Spinal cord (tissue), 10 donors: ENCODE measurements at places on chromosomes 4 and X. TPM values are rescaled to one million over a fixed set of nuclear protein-coding genes. Genes with fewer than 3 reads are reported as not detected.

GRCh38 chr4:84110040-84110439, 389.1 kb downstream of the NKX6-1 start:
- no peaks in the 10 kb centered on the region for H3K4me1 ChIP-seq
- H3K36me3 ChIP-seq, result no peaks in the 10 kb centered on the region
- no peak overlapping the region for H3K4me3 ChIP-seq
- no peak overlapping the region for H3K27ac ChIP-seq
- no peaks in the 10 kb centered on the region for H3K27me3 ChIP-seq

SMIM43 gene
- 0.11 TPM for total RNA-seq

SSX5 gene
- not detected for total RNA-seq

- H3K27ac ChIP-seq, result no peak overlapping the region
- no peaks in the 10 kb centered on the region for H3K27me3 ChIP-seq
- DNase-seq, result no peak
- no peaks in the 10 kb centered on the region for H3K36me3 ChIP-seq
Observed at GRCh38 chrX:49212209-49212608, 12.2 kb upstream of the SYP start.

DNA sequence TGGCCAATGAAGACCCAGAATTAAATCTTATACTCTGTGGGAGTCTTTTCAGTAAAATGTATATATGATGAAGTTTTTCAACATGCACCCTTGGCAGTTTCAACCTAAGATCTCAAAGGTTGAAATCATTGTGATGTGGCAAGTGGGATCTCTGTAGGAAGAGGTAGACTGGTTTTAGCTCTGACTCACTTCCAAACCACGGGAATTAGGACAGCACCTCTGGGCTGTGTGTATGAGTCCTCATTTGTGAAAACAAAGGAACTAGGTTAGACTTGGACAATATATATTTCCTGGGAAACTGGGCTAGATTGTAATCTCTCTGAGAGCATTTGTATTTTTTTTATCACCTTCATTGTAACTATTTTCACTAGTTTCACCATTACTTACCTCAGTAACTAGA, 333.0 kb downstream of the ADGRL3 start:
- H3K27ac ChIP-seq, result no peak overlapping the region
- no peaks in the 10 kb centered on the region for H3K27me3 ChIP-seq
- H3K4me3 ChIP-seq, result no peak overlapping the region

GRCh38 chr4:655464-656151, 18.5 kb downstream of the ATP5ME start:
- H3K4me3 ChIP-seq, result no peak overlapping the region
- DNase-seq, result no peak
- H3K4me1 ChIP-seq, result peaks cover 28% of the 10 kb centered on the region
- peaks cover 13% of the 10 kb centered on the region for H3K27me3 ChIP-seq

GRCh38 chr4:13246107-13246506, 238.0 kb downstream of the RAB28 start:
- no peaks in the 10 kb centered on the region for H3K27me3 ChIP-seq
- no peaks in the 10 kb centered on the region for H3K36me3 ChIP-seq

DNA sequence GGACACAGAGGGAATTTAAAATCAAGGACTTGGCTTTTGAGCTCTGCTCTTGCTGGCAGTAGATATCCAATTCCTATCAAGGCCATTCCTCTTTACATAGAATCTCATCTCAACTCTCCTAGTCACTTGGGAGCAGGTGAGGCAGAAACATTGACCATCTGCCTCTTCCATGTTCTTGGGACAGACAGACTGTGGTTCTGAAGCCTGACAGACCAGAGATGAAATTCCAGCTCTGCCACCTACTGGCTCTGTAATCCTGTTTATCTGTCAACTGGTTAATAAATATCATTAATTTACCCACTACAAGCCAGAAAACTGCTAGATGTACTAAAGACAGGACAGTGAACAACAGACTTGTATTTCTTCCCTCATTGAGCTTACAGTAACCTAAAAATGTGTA, 300.8 kb downstream of the ADGRL3 start:
- no peaks in the 10 kb centered on the region for H3K27me3 ChIP-seq
- no peak for DNase-seq
- H3K4me3 ChIP-seq, result no peak overlapping the region
- no peaks in the 10 kb centered on the region for H3K4me1 ChIP-seq
- no peaks in the 10 kb centered on the region for H3K36me3 ChIP-seq

NLGN3 gene
- total RNA-seq, result 34.4 TPM

- no peak for DNase-seq
- no peaks in the 10 kb centered on the region for H3K27me3 ChIP-seq
- H3K27ac ChIP-seq, result no peak overlapping the region
- H3K4me1 ChIP-seq, result no peaks in the 10 kb centered on the region
Observed at GRCh38 chr4:148716431-148717052, 274.3 kb upstream of the NR3C2 start.

TXK gene
- 0.72 TPM for total RNA-seq

DNA sequence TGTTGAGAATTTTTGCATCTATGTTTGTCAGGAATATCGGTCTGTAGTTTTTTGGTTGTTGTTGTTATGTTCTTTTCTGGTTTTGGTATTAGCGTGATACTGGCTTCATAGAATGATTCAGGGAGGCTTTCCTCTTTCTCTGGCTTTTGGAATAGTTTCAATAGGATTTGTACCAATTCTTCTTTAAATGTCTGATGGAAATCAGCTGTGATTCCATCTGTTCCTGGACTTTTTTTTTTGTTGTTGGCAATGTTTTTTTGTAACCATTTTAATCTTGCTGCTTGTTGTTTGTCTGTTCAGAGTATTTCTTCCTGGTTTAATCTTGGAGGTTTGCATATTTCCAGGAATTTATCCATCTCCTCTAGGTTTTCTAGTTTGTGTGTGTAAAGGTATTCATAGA, 81.5 kb upstream of the GK2 start:
- DNase-seq, result no peak
- no peaks in the 10 kb centered on the region for H3K27me3 ChIP-seq
- no peak overlapping the region for H3K27ac ChIP-seq
- no peaks in the 10 kb centered on the region for H3K4me1 ChIP-seq
- H3K36me3 ChIP-seq, result no peaks in the 10 kb centered on the region
- no peak overlapping the region for H3K4me3 ChIP-seq

DNA sequence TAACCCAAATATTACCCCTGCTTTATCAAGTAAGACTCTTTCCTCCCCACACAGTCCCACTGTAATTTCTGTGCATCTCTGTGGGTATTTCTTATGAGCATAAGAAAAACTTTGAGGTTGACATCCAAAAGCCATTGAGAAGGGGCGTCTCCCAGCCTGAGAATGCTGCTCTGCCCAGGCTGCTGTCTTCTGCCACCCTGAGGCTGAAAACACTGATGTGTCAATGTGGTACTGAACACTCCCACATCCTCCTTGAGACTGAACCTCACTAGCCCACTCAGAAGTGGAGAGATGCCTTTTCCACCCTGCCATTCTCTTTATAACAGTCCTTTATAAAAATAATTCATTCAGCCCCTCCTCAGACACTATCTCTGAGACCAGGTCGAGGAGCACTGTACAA, 120.8 kb downstream of the SMIM20 start:
- no peak overlapping the region for H3K4me3 ChIP-seq
- H3K4me1 ChIP-seq, result peaks cover 1% of the 10 kb centered on the region
- H3K36me3 ChIP-seq, result no peaks in the 10 kb centered on the region

MID2 gene
- 25.0 TPM for total RNA-seq

DNA sequence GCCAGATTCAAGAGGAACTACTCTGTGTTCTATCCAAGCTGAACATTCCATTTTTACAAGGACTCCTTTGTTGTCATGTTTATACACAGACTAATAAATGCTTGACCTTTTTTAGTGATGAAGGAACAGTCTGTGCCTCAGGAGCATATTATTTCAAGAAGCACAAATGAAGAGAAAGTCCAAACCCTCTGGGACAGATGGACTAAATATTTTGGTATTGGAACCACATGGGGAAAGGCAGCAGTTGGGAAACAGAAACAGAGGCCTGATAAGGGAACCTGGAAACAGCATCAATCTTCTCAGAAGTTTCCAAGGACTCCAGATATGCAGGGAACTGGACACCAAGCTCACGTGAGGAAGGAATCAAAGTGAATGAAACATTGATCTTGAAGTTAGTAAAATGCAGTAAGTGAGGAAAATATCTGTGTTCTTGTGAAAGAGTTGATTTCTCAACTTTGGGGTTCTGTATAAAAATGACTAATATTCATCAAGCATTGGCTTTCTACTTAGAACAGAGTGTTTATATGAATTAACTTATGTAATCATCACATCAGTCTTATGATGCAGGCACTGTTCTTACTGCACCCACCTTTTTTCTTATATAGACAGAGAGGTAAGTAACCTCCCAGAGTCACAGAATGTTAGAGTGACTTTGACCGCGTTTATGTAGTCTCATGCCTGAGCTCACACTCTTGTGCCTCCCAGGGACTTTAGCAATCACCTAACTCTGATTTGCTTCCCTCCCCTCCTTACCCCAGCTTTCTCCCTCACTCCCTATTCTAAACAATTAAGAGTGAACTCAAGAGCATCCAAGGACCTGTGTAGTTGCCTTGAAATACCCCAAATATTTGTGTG, 148.9 kb upstream of the JADE1 start:
- no peak overlapping the region for H3K4me3 ChIP-seq
- no peak for DNase-seq
- H3K36me3 ChIP-seq, result no peaks in the 10 kb centered on the region
- H3K27me3 ChIP-seq, result no peaks in the 10 kb centered on the region
- no peaks in the 10 kb centered on the region for H3K4me1 ChIP-seq

FAM184B gene
- total RNA-seq, result 2.3 TPM

DNA sequence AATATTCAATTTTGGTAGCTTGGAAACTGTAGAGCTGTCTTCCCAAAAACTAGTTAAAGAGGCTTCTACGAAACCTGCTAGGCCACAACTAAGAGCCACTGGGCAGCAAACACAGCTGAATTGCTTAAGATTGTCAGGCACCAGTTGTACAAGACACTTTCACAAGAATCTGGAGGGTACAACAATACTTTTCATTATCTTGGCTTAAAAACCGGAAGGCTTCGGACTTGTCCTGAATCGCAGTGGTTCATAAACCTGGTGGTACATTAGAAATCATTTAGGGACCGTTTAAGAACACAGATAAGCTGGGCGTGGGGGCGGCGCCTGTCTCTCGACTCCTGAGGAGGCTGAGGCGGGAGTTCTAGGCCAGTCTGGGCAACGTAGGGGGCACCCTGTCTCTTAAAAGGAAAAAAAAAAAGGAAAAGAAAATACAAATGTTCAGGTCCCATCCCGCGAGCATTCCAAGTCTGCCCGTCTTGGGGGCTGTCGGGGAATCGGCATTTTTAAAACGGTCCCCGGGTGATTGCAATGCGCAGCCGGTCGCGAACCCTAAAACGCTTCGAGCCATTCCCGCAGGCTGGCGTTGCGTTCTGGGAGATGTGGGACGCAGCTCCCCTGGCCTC, 763 bp downstream of the PYURF start:
- H3K4me1 ChIP-seq, result no peaks in the 10 kb centered on the region
- peak; percentile 9 for DNase-seq
- peak overlapping the region; percentile 94 for H3K4me3 ChIP-seq
